Mesenteric fat pad (tissue), 1 donor: ENCODE measurements at places on chromosomes 11 and 22.
A peak's percentile ranks its signal among the peaks of the same experiment; 100 is the strongest.

DNA sequence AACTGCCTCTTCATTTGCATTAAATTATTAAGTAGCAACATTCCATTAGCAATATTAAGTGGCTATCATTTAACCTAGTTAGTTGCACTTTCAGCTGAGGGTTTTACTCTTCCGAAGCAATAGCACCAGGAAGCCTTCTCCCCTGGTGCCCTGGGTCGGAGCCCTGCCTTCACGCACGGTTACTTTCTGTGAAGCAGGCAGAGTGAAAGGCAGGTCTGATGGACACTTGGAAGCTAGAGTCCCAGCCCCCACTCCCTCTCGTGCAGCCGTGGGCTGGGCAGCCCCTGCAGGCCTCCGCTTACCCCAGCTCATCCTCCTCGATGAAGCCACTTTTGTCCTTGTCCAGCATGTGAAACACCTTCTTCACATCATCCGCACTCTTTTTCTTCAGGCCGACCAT, 2.0 kb downstream of the PVALB start:
- DNase-seq, result no peak

DNA sequence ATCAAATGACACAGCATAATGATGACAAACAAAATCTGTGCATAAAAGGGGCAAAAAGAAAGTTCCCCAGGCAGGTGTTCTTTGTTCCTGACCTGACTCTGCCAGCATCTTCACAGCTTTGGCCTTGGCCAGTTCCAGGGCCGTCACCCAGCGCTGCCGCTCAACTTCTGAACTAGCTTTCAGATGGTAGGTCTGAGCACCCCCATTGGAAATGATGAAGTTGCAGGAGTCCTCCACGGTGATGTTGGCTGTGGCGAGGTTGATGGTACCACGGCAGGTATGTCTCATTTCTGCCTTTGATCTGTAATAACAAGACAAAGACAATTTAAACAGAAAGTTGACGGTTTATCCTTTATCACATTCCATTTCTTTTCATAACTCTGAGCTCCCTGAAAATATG, 5.3 kb downstream of the OSBP start:
- DNase-seq, result no peak

- peak; percentile 91 for DNase-seq
These were observed 495 bp downstream of the HYOU1 start for GRCh38 chr11:119056421-119056999.

DNA sequence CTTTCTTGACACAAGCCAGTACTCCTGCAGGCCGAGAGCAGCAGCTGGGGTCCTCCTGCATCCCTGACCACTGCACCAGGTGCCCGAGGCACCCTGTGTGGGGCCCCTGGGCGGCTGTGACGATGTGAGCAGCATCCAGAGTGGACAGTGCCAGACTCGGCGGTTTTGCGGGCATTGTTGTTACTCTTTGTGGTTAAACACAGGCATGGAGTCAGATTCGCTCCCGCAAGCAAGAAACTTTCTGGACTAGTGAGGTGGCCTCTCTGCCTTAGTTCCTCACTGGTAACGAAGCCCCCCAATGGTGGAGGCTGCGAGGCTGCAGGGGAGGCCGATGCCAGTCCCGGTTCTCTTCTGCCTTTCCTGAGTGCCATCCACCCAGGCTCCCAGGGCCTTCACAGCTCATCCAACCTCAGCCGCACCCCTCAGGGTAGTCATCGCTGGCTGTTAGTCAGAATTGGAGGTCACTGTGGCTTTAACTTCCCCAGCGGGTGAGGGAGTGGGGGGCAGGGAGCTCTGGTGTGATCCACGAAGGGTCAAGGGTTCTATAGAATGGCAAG, 3.7 kb upstream of the CLDN5 start:
- DNase-seq, result peak; percentile 59

DNA sequence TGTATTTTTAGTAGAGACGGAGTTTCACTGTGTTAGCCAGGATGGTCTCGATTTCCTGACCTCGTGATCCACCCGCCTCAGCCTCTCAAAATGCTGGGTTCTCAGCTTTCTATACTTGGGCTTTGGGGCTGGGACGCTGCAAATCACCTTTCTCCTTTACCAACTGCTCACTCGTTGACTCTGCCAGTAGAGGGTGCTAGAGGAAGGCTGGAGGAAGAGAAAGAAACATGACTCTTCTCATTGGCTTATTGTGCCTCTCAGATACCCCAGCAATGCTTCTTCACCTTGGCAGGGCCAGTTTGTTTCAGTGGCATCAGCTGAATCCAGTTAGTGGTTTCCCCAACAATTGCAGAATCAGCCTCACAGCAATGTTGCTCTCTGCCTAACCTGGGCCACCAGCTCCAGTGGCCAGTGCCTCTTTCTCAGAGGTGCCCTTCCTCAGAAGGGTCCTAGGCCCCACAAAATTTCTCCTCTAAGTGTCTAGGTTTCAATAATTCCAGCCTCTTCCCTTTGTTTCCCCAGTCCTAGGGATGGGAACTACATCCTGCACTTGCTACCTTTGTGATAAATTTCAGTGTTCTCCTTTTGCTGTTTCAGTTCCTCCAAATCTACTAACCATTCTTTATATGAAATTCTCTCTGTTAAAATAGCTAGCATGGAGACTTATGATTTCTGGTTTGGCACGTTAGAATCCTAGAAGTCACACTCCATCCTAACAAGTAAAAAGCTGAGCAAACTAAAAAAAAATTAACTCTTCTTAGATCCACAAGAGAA, 71.5 kb upstream of the VSTM5 start:
- DNase-seq, result no peak

GRCh38 chr11:24963852-24964251, 467.0 kb downstream of the LUZP2 start:
- no peak for DNase-seq
